ENCODE measurements at places on chromosomes 11 and 22.

GRCh38 chr11:120827198-120827597 lies 196.7 kb upstream of the TBCEL start:
- DNase-seq = no peak

- no peak for DNase-seq
These were observed 24.6 kb upstream of the SMPD1 start for GRCh38 chr11:6365659-6366058.

GRCh38 chr11:60974726-60975125 lies 3.2 kb downstream of the CD6 start:
- no peak for DNase-seq

DNA sequence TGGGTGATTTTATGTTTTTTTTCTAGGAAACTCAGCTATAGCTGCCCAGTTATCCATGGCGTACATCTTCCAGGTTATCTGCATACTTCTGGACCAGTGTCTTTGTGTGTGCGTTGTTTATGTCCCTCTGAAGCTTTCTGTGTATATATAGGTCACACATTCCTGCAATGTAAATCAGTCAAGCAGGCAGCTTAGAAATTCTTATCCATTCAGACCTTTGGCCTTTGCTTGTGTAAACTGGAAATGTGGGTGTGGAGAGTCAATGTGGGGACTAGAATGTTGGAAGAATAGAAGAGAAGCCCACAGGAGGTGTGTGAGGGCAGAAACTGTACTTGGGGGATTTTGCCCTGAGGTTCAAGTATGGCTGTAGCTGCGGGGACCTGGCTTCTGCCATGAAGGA lies 51.7 kb downstream of the BARX2 start:
- DNase-seq = no peak

DNA sequence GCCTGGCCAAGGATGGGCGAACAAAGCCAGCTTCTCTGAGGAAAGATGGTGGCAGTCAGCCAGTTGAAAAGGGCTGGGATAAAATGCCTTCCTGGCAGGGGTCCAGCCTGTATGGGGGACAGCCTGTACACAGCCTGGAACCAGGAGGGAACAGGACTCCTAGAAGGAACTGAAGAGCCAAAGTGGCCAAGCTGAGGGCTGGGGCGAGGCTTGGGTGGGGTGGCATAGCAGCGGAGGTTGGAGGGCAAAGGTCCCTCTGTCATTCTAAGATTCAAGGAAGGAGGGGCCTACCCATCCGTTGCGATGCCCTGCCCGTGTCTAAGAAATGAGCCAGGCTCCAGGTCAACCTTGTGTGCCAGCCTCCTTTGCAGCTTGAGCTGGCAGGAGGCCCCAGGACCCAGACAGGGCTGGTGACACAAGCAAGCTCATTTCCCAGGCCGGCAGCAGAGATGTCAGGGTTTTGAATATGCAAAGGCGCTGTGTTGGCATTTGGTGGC lies 22.6 kb downstream of the FADD start:
- DNase-seq = no peak

GRCh38 chr11:46026606-46027293 lies 94.5 kb downstream of the PHF21A start:
- no peak for DNase-seq

DNA sequence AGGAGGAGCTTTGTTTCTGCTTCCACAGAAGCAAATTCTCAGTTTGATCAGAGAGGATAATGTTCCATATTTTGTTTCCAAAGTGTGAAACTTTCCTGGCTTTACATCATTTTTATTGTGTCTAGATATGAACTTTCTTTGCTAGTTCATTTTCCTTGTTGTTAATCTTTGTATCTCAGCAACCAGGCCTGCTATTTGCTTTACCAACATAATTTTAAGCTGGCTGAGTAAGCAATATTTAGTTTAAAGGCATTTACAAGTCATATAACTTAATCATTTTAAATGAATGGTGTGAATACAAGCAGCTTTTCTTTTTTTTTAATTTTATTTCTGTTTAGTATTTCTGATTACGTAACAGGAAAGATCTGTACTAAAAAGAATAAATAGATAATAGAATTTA lies 15.2 kb downstream of the NUCB2 start:
- no peak for DNase-seq

DNA sequence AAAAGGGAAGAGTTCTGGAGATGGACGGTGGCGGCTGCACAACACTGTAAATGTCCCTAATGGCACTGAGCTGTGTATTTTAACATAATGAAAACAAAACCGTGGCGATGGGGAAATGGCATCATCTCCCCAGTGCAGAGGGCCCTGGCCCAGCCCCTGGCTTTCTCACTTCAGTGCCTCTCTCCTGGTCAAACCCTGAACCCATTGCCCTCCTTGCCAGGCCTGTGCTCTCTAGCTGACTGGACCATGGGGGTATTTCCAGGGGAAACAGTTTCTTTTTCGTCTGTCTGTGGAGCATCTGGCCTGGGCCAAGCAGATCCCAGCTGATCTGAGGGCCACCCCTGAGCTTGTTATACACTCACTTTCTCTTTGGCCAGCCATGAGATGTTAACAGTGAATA lies 17.4 kb upstream of the NAP1L4 start:
- no peak for DNase-seq

GRCh38 chr11:76426660-76427059 lies 18.2 kb upstream of the EMSY start:
- no peak for DNase-seq

DNA sequence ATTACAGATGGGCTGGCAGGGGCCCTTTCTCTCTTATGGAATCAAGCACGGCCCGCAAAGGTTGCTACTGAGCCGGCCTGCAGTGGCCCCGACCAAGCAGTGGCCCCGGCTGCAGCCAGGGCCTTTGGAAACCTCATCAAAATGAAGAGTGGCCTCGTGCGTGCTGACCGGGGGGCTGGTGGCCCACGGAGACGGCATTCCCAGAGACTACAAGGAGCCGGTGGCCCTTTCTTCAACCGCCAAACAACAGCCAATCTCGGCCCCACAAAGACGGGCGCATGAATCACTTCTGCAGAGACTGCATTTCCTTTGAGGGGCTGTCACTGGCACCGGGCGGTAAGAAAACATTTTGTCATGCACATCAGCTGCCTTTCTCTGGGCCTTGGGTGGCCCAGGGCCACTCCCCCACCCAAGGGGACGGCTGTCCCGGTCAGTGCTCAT lies 43.1 kb upstream of the FGF3 start:
- DNase-seq = no peak

DNA sequence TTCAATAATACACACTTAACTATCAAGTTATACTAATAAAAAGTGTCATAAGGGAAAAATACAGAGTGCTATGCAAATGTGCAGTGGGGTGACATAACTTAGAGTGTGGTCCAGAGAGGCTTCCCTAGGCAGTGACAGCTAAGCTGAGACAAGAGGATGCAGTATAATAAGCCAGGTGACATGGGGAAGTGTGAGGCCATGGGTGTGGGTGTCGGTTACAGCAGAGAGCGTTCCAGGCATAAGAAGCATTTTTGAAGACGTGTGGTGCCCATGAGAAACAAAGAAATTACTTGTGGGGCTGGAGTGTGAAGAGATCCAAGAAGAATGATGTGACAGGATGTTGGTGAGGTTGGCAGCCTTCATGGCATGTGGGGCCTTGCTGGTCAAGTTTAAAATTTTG lies 78.1 kb upstream of the PICALM start:
- no peak for DNase-seq

- DNase-seq = no peak
These were observed 119.5 kb downstream of the ENTHD1 start for GRCh38 chr22:39773976-39774539.

- DNase-seq = no peak
These were observed 55.3 kb upstream of the PRR5 start for GRCh38 chr22:44646668-44647067.

GRCh38 chr11:111571829-111572501 lies 30.3 kb upstream of the SIK2 start:
- DNase-seq = no peak

DNA sequence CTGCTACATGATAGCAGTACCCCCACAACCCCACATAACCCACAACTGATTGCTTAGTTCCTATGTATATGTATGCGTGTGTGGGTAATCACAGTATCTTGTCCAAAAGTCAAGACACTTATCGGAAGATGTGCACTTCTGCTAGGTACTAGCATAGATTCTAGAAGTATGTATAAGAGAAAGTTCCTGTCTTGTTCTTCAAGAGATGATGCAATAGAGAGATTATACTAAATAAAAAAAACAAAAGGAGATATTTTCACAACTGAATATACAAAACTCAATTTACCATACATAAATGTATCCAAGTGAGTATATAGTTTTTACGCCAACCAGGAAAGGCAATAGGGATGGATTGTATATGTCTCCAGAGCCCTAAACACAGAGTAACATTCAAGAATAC lies 112.0 kb downstream of the FCHSD2 start:
- no peak for DNase-seq

DNA sequence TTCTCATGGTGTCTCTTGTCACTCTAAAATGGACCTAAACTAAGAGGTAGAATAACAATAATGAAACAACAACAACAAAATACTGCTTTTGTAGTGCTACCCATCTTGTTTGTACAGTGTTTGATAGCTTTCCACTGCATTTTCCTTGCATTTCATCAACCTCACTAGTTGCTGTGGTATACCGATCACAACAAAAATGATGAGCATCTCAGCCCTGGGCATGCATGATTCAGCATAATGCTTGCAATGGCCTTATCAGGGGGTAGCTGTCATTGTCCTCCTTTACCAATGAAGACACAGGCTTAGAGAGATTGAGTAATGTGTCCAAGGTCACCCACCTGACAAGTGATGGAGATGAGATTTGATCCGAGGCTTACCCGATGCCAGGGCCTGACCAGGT lies 682.5 kb downstream of the NTM start:
- no peak for DNase-seq

DNA sequence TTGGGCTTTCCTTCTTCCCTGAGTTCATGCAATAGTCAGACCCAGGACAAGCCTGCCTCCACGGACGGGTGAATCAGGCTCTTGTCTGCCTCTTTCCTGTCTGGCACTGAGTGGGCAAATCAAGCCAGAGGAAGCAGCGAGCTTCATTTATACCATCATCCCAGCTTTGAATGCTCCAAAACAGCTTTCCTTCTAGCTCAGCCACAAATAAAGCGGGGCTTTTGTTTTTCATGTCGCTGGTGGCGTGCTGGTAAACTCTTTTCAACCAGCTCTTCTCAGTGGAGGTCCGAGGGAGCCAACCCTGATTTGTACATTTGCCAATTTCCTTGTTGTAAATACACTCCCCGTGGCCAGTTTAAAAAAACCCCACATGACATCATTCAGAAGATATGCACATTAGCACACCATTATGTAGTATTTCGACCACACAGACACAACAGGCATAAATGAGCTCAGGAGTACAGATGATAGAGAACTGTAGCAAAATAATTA lies 8.6 kb downstream of the C11orf91 start:
- peak; percentile 60 for DNase-seq

- DNase-seq = no peak
These were observed 33.4 kb downstream of the NAV2 start for GRCh38 chr11:19746086-19746485.

DNA sequence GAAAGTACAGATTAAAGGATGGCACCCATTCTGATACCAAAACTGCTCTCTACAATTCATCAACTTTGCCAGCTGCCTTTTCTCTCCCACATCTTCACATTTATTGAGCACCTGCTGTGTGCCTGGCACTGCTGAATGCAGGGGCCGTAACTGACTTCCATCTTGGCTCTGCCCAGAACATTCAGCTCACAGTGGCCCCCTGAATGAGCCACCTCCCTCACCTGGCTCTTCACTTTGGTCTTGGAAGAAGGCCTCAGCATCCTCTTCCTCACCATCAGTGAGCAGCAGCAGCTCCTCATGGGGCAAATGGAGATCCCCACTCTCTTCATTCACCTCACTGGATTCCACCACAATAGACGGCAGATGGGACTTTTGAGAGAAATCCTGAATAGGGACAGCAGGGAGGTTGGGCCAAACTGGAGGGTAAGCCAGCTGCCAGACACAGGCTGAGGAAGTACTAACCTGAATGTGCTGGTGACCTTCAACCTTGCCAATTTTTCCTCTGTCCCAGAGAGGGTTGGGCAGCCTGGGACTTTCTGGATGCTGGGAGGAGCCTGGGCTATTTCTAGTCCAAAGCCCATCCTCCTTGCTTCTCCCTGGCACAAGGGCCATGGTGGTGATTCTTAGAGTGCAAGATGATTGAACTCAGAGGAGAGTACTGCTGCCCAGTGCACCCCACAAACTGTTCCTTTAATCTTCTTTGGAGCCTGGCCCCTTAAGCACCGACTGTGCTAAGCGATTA lies 1.9 kb upstream of the UQCC3 start:
- no peak for DNase-seq

- no peak for DNase-seq
These were observed 177.2 kb downstream of the CTTN start for GRCh38 chr11:70575396-70576060.

DNA sequence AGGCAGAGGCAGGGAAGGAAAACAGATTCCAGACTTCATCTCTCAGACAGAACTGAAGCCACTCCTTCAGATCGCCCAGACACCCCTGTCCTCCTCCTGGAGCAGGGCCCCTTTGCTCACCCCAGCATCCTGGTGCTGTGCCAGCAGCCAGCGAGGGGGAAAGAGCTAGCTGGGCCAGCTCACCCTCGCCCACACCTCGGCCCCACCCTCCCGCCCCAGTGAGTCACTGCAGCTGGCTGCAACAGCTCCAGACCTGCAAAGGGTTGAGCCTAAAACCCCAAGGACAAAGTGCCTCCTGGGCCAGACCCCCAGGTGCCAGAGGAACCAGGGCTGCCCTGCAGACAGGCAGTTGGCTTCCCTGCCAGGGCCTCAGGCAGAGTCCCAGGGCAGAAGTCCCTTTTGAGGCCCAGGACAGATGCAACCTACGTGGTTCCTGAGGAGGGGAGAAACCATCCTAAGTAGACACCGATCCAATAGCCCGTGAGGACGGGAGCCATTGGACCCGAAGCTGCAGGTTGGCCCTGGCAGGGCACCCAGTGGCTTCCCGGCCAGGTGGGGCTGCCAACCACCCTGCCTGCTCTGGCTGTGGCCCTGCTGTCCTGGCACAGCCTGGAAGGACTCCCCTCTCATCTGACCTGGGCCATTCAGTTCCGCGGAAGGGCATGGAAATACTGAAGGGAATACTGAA lies 7.2 kb downstream of the AHNAK start:
- DNase-seq = no peak

DNA sequence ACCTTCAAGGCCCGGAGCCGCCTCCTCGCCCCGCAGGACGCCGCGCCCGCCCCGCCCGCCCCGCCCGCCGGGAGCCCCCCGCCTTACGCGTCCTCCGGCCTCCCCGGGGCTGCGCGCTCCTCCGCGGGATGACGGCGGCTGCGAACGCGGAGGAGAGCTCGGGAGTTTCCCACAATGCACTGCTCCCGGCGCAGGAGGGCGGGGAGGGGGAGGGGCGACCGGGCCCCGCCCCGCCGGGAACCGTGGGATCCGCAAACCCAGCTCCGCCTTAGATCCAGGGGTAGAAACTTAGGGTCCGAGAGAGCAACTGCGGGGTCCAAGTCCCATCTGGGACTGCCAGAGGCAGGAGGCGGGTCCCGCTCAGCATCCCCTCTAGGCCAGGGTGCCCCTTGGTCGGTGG lies at the start of gene CEND1:
Gene CEND1 (minus strand): TSS at position 148 of the 400 bp plus-strand sequence. CDS start 1,514 bp downstream, outside the sequence.
- peak; percentile 70 for DNase-seq

- peak; percentile 55 for DNase-seq
These were observed 31.6 kb upstream of the JAM3 start for GRCh38 chr11:134037046-134037908.

GRCh38 chr11:12494699-12495098 lies 117.3 kb downstream of the PARVA start:
- no peak for DNase-seq

GRCh38 chr11:119550053-119550752 lies 127.2 kb upstream of the THY1 start:
- no peak for DNase-seq

Measured in NCI-H1105 (cell line).